Left ventricle myocardium superior (tissue), 1 donor: ENCODE measurements at places on chromosomes 6 and 20.

GRCh38 chr20:19401096-19401495 is 188.7 kb downstream of the SLC24A3 start:
- no peak for DNase-seq

DNA sequence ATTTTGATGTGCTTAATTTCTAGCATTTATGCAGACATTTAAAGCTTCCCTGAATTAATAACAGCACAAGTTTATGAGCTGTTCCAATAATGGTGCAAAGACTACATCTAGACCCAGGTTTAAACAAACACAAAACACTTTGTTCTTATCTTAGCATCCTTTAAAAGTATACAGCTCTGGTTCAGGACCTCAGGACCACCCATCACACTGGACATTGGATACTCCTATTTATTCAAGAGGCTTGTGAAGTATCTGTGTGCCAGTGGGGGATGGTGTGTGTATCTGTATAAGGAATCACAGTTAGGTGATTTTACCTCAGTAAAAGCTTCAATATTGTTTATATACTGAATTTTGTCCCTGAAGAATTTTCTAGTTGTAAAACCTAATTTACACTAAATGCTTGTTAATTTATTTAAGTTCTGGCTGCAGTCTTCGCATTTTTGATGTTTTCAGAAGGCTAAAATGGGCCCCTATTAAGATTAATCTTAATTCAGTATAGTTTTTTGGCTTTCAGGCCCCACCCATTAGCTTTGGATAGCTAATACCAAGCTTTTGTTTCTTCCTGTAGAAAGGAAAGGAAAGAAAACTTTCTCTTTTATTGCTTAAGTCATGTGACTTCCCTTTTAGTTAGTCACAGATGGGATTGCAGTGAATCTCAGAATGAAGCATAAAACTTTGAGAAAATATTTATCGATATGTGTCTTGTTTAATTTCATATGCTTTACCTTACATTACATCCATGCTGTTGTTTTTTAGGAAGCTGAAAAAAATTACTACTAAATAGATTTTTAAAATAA is 13.1 kb downstream of the LIN28B start:
- DNase-seq: no peak

DNA sequence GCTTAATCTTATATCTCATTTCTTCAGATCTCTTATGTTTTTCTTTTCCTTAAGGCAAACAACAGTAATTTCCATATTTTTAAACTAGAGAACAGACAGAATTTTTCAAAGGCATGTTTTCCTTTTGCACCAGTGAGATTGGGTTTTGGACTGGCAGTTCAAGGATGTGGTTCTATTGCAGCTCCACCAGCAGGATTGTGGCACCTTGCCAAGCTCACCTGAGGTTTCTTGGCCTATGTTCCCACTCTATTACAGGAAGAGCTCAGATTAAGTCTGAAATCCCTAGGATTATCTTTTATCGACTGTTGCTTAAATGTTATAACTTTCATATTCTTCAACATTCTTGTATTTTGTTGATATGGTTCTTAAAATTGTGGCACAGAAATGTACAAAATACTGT is 218.9 kb downstream of the PLCB4 start:
- DNase-seq: no peak

DNA sequence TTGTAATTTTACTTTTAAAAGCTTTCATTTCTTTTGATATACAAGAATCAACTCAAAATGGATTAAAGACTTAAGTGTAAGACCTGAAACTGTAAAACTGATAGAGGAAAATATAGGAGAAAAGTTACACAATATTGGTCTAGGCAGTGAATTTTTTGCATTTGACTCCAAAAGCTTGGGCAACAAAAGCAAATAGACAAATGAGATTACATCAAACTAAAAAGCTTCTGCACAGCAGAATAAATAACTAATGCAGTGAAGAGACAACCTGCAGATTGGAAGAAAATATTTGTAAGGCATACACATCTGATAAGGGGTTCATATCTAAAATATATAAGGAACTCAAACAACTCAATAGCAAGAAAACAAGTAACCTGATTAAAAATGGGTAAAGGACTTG is 3.0 kb downstream of the GABRR1 start:
- DNase-seq: no peak

- no peak for DNase-seq
Measured at GRCh38 chr6:8803181-8803760, 367.9 kb upstream of the SLC35B3 start.

DNA sequence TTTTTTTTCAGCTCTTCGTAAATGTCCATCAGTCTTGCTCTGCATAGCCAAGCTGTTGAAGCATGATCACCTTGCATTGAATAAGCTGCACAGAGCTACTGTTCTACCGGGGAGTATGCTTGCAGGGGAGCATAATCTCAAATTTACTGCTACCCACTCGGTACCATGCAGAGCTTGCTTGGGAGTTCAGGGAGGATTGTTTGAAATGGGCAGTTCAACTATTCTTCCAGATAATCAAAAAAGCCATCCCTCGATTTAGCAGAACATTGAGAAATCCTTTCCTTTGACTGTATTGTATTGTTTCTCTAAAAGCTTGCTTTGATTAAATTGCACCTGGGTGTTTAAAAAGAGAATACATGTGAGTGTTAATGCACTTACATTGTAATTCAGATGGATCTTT is 332.6 kb downstream of the UTRN start:
- no peak for DNase-seq

GRCh38 chr6:6892744-6893583 is 214.8 kb upstream of the RREB1 start:
- peak; percentile 65 for DNase-seq

GRCh38 chr20:61451953-61452352 is 199.9 kb downstream of the CDH4 start:
- DNase-seq: no peak

- DNase-seq: no peak
Measured at GRCh38 chr20:17852323-17852722, 116.3 kb downstream of the SNX5 start.

GRCh38 chr6:74731204-74731603 is 474.6 kb downstream of the COL12A1 start:
- no peak for DNase-seq

- DNase-seq: no peak
Measured at GRCh38 chr20:21534453-21534852, 20.6 kb upstream of the NKX2-2 start.
